ENCODE measurements at places on chromosomes 16 and 17.

DNA sequence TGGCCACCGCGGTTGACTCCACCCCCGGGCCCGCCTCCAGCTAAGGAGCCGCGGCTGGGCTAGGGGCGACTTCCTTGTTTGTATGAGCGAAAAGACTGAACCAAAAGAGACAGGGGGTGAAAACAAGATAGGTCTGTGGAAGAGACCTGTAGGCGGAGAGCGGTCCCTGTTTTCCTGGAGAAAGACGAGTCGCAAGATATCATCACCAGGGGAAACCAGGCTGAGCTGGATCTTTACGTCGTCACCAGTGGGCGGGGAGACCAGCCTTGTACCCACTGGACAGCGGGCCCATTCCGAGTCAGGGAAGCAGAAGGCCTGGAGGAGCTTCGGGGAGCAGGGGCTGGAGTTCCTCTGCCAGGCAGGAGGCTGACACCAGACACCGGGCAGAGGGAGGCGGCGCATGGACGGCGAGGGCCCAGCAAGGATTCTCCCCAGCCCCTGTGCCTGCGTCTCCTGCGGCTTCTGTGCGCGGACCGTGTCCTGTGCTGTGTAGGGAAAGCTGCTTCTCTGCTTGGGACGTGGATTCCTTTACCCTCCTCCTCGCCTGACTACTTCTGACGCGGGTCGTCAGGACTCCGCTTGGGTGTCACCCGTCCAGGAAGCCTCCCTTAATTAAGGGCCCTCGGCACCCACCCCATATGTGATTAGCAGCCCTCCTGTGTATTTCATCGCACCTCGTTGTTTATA is 10.3 kb upstream of the ARL4D start:
- peak; percentile 92 for DNase-seq

- DNase-seq = no peak
Observed at GRCh38 chr16:78438219-78438618, 338.8 kb downstream of the WWOX start.

- DNase-seq = no peak
Observed at GRCh38 chr17:31919802-31920525, 16.8 kb upstream of the SUZ12 start.

GRCh38 chr17:7322520-7323194 is 6.5 kb downstream of the NEURL4 start:
- peak; percentile 37 for DNase-seq

- no peak for DNase-seq
Observed at GRCh38 chr16:4381935-4382794, 10.5 kb downstream of the VASN start.

- DNase-seq = no peak
Observed at GRCh38 chr17:73639932-73640331, 4.3 kb downstream of the SDK2 start.

- no peak for DNase-seq
Observed at GRCh38 chr17:27649929-27650328, 18.9 kb downstream of the LGALS9 start.

DNA sequence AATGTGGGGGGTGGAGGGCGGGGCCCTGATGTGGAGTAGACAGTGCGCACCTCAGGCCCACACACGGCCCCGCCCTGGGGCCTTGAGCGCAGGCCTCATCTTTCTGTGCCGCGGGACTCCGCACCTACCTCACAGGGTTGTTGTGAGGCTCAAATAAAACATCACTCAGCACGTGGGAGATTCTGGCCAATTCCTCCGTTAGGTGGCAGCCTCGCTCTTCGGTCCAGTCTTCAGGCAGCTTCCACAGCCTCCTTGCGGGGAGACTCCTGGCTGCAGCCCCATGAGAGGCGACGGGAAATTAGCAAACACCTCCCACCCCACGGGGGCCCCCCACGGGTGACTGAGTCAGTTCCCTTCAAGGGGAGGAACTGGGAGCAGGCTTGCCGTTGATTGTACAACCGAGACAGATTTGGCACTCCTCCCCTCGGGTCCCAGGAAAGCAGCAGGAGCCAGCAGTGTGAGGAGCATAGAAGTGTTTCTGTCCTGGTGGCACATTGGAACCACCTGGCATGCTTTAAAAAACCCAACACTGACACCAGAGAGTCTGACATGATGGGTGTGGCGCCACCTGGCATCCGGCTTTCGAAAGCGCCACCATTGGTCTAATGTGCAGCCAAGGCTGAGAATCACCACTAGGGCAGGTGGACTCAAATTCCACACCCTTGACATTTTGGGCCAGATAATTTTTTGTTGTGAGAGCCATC is 7.6 kb downstream of the MRM1 start:
- peak; percentile 80 for DNase-seq

GRCh38 chr16:53433509-53433908 is 762 bp upstream of the RBL2 start:
- peak; percentile 48 for DNase-seq

GRCh38 chr17:49110509-49110908 is 22.1 kb upstream of the B4GALNT2 start:
- DNase-seq = no peak

DNA sequence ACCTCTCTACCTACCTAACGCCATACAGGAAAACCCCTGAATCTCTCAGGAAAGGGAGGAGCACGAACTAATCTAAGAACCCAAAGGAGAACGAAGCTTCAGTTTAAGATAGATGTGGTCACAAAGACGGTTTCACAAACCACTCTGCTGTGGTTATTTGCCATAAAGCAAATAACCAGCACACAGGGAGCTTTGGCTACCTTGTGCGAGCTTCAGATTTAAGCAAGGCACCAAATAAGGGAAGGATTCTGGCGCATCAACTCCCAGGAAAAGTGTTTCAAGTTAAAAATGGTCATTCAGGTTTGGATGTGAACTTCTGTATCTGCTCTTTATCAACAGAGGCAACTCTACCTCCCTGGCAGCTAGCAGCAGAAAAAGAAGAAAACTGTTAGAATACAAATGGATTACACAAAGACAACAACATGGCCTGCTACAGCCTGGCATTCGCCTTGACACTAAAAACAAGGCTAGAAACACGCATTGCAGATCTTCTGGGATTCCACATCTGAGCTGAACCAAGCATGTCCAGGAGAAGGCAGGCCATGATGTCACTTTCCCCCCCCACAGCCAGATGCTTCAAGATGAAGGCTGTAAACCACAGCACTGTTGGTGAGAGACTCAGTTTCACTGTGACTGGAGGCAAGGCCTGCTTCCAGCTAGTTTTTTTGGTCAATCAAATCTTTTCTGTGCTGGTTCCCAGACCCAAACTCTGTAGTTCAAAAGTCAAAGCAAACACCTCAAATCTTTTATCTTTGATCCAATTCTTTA is 43.6 kb downstream of the SMG6 start:
- no peak for DNase-seq

DNA sequence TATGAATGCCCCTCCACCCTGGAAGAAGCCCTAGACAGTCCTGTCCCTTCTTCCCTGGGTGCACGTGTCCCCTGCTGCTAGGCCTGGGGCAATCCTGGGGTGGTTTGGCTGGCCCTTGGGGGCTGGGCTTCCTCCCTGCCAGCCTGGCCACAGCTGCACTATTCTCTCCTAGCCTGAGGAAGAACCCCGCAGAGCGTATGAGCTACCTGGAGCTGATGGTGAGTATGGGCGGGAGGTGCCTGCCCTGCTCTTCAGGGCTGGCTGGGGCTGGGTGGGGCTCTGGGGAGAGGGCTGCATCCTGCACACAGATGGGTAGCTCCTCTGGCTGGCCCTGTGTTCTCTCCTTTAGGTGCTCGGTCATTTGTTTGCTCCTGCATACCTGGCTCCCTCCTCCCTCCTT is 28.8 kb downstream of the MAP2K3 start:
- DNase-seq = no peak
